ENCODE measurements at places on chromosomes 4 and X.

GRCh38 chr4:110041735-110042134 is 129.1 kb downstream of the EGF start:
- no peak for DNase-seq

GRCh38 chrX:46912603-46913491 is 626 bp downstream of the JADE3 start:
- DNase-seq, result no peak

GRCh38 chr4:110091434-110092140 is 106.8 kb downstream of the ELOVL6 start:
- DNase-seq, result no peak

- no peak for DNase-seq
These were observed 268.1 kb downstream of the ANK2 start for GRCh38 chr4:113317523-113317922.

DNA sequence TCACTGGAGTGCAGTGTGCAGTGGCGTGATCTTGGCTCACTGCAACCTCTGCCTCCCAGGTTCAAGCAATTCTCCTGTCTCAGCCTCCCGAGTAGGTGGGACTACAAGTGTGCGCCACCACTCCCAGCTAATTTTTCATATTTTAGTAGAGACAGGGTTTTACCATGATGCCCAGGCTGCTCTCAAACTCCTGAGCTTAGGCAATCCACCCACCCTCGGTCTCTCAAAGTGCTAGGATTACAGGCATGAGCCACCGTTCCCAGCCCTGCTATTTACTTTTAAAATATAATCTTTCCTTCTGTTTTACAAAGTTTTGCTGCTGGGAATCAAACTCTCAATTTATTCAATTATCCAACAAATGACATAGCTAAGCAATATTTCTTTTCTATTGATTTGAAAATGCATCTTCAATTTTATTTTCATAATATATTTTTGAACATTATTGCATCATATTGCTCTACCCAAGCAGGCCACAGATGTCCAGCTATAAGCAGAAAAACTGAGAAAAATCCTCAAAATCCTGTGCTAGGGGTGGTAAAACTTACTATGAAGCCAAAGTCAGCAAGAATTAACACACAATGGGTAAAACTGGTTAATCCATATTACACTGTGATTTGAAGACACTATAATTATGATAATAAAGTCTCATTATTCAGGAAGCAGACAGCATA is 5.2 kb downstream of the TIFA start:
- no peak for DNase-seq

GRCh38 chr4:109419679-109420078 is 13.9 kb upstream of the SEC24B start:
- no peak for DNase-seq

- no peak for DNase-seq
These were observed 8.3 kb downstream of the RPS4X start for GRCh38 chrX:72268597-72269365.

GRCh38 chrX:116009861-116010710 is 160.5 kb upstream of the AGTR2 start:
- no peak for DNase-seq

- DNase-seq, result peak; percentile 72
These were observed at the start of gene KANTR for GRCh38 chrX:53093748-53094581. Gene KANTR (plus strand): TSS chrX:53094142. CDS start chrX:53124273, 30,131 bp downstream.

- DNase-seq, result no peak
These were observed 12.2 kb upstream of the MTMR1 start for GRCh38 chrX:150680974-150681373.

DNA sequence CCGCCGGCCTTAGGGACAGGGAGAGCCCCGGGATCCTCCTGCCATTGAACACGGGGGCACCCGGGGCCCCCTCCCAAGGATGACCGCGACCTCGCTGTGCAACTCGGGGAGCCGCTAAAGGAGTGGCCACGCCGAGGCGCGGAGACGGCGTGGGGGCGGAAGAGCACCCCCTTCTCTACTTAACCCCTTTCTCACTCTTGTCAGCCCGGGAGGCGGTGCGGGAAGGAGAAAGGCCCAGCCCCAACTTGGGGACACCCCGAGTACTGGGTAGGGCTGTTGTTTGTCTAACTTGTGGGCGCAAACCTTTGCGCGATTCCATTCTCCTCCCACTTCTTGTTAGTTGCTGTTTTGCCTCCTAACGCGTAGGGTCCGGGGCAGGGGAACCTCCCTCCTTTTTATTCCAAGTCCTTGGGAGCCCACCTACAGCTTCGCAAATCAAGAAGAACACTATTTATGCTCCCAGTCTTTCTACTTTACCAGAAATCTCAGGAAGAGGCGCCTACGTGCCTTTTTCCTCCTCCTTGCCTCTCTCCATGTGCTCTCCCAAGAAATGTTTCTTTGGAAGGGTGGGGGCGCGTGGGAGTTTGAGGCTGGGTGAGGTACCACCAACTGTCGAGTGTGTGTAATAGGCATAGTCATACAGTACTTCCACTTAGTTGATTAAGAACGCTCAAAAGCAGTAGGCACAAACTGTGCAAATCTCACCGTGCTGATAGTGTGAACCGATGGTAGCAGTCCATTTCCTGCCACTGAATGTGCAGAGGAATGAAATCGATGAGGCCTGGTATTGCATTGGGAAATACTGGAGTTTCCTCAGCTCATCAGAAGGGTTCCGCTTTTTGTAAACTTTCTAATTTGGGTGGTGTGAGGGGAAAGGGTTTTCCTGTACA is 813 bp downstream of the DIAPH2 start:
- no peak for DNase-seq

- DNase-seq, result no peak
These were observed 110.9 kb upstream of the ENPEP start for GRCh38 chr4:110364911-110365520.

GRCh38 chrX:66050140-66050569 is 10.3 kb upstream of the VSIG4 start:
- DNase-seq, result no peak

GRCh38 chr4:76011700-76012387 is 4.5 kb upstream of the CXCL9 start:
- DNase-seq, result no peak

DNA sequence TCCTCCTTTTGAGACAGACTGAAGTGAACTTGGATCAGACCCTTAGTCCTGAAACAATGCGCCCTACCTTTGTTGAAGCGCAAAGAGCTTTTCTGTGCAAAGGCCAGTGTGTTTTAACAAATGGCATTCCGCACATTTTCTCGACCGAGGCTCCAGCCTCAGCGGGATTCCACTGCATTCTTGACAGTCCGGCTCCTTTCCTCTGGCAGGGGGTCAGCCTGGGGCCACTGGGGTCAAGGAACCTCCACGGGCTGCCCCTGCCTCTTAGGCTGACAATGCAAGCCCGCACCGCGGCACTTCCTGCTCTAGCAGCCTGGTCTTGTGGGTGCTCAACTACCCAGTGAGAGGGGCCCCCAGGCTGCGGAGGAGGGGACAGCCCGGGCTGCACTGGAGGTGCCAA is 47.2 kb upstream of the TFDP3 start:
- DNase-seq, result no peak

DNA sequence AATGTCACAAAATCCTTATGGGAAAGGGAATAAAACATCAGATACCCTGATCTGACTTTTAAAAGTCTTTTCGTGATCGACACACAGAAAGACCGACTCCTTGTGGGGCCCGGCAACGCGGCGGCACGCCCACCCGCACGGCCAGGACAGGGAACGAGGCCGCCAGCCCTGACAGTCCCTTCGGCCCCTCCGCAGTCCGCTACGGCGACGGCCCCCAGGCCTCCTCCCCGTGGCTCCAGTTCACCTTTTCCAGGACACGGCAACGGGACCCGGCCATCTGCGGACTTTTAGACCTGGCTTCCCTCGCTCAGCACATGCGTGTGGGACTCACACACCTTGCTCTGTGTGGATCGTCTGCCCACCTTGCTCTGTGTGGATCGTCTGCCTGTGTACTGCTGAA is 33.6 kb upstream of the GTPBP6 start:
- DNase-seq, result no peak

- DNase-seq, result no peak
These were observed 49.2 kb downstream of the PRPS1 start for GRCh38 chrX:107677501-107677901.

DNA sequence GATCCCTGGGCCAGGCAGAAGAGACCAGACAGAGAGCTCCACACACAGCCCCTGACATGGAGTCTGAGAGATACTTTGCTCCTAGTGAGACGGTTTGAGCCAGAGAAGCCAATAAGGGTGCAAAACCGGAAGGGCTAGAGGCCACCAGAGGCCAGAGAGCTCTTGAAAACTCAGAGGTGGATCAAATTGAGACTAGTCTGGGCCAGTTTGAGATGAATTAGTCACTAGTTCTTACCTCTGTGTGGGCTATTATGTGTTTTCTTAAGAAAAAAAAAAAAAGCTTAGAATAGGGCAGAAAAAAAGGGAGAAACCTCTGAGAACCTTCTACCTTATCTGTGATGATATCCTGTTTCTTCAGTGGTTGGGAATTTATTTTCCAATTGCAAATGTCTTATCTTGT is 110.4 kb upstream of the EDNRA start:
- no peak for DNase-seq

GRCh38 chr4:150368667-150369066 is 213.3 kb upstream of the MAB21L2 start:
- DNase-seq, result no peak

GRCh38 chrX:140431521-140431920 is 73.3 kb downstream of the SOX3 start:
- DNase-seq, result no peak

GRCh38 chrX:11913001-11913400 is 155.0 kb downstream of the MSL3 start:
- DNase-seq, result no peak

- DNase-seq, result no peak
These were observed 229.4 kb upstream of the GALNTL6 start for GRCh38 chr4:171583790-171584189.

GRCh38 chr4:122733787-122734120 is 1.2 kb downstream of the BBS12 start:
- no peak for DNase-seq

DNA sequence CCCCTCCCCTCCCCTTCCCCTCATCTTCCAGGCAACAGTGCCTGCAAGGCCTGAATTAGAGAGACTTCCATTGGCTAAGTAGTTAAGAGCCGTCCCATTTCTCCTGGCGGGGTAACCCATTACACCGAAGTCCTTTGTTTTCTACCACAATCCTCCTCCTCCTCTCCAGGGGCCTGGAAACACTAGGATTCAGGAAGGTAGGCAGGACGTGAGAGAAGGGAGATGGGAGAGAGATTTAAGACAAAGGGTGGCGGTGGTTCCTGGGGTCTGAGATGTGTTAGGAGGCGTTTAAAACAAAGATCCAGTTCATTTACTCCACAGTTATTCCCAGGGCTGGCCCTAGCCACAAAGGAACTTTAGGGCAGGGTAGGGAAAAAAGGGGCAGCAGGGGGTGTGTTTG is 28.0 kb downstream of the NYX start:
- no peak for DNase-seq

GRCh38 chr4:9800848-9801247 is 19.4 kb downstream of the DRD5 start:
- DNase-seq, result no peak

- DNase-seq, result no peak
These were observed 42.6 kb downstream of the RGS12 start for GRCh38 chr4:3335385-3335784.

Measured in glomerular endothelial cell (primary cell).